ENCODE measurements at places on chromosomes 3 and 15.

DNA sequence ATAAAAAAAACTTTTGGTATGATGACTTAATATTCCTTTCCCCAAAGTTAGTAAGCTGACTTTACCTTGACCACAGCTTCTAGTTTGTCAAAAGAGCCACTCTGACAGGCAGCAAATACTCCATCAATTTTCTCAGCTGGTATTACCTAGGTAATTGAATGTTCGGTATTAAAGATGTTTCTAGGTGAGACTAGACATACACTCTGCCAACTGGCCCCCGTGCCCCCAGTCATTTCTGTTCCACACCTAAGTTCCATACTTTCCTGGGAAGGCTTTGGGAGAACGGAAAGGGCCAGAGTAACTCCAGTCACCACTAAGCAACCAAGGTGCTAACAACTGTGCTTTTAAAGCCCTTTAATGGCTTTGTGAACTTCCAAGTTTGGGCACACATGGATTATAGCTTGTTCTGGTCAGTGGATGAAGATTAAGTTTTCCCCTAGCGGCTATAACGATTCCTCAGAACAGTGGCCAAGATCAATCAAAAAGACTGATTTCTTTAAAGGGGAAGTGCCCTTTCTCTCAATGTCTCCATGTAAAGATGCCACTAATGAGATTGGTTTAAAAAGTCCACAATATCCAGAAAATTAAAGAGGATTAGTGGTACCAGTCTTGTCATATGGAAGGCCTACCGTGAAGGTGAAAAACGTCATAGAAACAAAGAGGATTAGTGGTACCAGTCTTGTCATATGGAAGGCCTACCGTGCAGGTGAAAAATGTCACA, 7.0 kb downstream of the EIF4A2 start:
- no peak for DNase-seq

DNA sequence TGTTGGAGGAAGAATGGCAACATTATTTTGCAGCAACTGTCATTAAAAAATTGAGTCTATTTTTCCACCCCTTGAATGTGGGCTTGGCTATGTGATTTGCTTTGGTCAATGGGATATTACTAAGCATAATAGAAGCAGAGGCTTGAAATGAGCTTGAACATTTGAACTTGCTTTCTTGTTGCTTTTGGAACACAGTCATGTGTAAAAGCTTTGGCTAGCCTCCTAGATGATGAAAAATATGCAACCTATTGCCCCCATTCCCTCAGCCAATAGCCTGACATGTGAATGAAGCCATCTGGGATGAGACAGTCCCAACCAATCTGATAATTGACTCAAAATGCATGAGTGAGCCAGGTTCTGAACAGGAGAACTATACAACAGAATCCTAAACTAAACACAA, 78.4 kb downstream of the PLSCR2 start:
- no peak for DNase-seq

- no peak for DNase-seq
Measured at GRCh38 chr3:139443186-139443585, 33.1 kb downstream of the RBP2 start.

DNA sequence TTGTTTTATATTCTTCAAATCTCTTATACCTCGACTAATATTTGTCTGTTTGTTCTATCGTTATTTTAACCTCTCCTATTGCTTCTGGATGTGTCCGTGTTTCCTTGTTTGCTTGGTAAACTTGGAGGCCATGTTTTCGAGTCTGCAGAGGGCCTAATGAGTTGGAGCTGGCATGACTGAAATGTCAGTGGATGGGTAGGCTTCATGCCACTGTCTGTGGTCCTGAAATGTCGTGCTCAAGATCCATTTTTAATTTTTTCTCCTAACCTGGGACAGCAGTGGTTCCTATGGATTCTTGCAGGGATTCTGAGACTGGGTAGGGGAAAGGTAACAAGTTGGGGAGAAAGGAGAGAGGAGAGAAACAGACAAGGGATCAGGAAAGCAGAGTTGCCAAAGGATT, 18.8 kb upstream of the GASK1A start:
- DNase-seq, result no peak

DNA sequence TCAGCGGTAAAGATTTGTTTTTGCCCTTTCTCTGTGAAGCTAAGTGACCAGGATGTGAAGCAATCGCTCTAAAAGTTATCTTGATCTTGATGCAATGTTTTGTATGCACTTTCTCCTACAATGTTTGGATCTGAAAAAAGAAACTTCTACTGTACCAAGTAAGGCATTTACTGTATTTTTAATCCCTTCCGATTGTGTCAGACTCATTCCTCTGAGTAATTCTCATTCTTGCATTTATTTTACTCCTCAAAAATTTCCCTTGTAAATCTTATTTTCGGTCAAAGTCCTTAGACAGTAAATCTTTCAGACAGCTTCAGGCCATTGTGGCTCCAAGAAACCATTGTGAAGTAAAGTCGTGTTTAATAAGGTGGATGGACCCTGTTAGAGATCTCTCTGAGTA, 141.9 kb downstream of the TP63 start:
- no peak for DNase-seq

DNA sequence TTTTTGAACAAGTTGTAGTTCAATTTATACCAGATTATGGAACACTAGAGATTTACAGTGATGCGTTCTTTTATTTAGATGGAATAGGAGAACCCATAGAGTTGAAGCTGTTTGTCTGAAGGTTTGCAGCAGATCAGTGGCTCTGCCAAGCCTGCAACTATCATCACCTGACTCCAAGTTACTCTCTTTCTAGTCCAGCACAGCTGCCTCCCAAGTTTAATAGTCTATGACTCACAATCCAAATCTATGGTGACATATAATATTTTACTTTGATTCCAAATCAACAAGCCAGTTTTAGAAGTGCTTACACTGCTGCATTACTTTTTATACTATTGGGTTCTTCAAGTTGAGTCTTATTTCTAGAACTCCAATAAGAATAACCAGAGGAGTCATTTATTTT, 400.4 kb downstream of the LPP start:
- DNase-seq, result no peak

DNA sequence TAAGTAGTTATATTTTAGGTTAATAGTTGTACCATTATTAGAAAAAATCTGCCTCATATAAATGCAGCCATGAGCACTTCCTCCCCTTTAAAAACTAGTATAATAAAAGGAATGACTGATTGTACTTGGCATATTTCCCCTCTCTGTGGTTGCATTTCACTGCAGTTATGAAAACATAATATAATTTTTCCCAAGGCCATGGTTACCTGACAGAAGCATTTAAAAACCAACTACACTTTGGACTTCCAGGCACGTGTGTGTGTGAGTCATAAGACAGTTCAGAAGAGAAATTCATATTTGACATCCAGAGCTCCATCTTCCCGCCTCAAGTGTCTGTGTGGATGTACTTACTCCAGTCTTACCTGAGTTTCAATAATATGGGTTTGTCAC, 828.2 kb upstream of the CFAP20DC start:
- DNase-seq, result no peak

DNA sequence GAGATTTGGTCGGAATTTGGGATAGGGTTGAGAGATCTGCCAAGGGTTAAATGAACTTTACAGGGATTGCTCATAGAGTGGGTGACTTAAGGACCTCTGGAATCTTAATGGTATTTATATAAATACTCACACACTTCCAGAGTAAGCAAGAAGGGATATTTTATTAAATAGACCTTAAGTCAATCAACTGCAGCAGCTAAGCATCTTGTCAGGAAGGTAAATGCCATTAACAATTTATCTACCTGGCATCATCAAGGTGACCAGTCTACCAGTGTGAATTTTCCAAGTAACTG, 123.9 kb downstream of the FEZF2 start:
- DNase-seq, result no peak

DNA sequence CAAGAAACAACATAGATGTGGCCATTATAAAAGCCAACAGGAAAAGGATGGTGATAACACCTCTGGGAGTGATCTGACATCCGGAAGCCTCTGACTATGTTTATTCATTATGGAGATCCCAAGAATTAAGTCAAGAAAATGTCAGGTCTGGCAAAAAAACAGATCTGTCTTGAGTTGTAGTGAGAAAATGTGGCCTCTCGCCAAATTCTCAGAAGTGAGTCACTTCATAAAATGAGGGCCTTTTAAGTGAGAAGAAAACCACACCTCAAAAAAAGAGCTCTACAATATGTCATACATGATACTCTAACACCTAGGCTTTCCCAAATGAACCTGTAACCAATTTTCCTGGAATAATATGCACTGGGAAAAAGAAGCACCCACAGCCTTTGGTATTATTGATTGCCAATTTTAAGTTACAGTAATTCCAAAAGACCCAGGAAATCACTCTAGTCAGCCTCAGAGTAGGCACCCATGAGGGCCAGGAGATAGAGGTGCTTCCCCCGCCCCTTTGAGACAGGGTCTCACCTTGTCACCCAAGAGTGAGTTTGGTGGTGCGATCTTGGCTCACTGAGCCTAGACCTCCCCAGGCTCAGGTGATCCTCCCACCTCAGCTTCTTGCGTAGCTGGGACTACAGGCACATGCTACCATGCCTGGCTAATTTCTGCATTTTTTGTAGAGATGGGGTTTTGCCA, 38.0 kb downstream of the CCR3 start:
- DNase-seq, result no peak

GRCh38 chr3:150077581-150078247, 107.0 kb upstream of the PFN2 start:
- no peak for DNase-seq

DNA sequence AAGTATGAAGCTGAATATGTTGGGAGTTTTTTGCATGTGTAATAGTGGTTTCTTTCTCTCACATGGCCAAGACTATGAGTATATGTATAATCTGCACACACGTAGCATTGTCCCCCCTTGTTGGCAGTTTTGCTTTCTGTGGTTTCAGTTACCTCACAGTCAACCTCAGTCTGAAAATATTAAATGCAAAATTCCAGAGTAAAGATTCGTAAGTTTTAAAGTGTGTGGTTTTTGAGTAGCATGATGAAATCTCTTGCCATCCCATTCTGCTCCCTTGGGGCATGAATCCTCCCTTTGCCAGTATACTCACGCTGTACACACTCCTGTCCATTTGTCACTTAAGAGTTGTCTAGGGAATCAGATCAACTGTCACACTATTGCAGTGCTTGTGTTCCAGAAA, 742.0 kb upstream of the CCDC54 start:
- no peak for DNase-seq

GRCh38 chr15:71501344-71502076, 308.8 kb upstream of the NR2E3 start:
- no peak for DNase-seq

GRCh38 chr3:114494498-114494897, 200.7 kb downstream of the TIGIT start:
- no peak for DNase-seq

GRCh38 chr3:193396451-193397244, 18.1 kb upstream of the ATP13A5 start:
- no peak for DNase-seq

GRCh38 chr3:15535732-15536131, 14.2 kb upstream of the COLQ start:
- peak; percentile 30 for DNase-seq

DNA sequence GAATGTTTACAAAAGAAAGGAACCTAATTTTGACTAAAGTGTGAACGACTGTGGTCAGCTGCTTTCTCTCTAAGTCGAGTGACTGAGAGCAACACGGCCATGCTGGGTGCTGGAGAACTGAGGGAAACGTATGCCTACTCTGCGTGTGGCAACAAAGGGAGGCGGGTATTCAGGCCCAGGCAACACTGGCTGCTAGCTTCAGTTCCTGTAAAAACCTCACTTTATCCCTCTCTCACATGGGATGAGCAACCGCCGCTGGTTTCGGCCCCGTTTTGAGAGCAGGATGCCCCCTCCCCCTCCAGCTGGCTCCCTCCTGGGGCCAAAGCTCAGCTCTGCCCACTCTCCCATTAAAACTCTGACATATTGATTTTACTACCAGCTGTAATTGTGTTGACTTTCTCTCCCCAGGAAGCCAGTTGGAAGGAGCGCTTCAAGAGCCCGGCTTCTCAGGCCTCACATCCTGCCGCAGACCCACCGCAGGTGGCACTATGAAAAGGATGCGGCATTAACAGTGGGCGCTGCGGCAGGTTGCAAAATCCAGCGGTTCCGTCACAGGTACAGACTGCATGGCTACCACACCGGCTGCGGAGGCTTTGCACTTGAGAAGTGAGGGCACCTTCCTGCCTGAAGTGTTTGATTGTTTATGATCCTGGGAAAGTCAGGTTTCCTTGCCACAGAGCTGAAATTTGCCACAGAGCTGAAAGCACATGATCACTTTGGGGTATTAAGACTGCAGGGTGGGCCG, 12.7 kb downstream of the PLXND1 start:
- DNase-seq, result peak; percentile 73

Measured in activated T-cell treated with anti-CD3 and anti-CD28 coated beads for 48 hours (primary cell).